ENCODE measurements at places on chromosomes 11 and 22.

DNA sequence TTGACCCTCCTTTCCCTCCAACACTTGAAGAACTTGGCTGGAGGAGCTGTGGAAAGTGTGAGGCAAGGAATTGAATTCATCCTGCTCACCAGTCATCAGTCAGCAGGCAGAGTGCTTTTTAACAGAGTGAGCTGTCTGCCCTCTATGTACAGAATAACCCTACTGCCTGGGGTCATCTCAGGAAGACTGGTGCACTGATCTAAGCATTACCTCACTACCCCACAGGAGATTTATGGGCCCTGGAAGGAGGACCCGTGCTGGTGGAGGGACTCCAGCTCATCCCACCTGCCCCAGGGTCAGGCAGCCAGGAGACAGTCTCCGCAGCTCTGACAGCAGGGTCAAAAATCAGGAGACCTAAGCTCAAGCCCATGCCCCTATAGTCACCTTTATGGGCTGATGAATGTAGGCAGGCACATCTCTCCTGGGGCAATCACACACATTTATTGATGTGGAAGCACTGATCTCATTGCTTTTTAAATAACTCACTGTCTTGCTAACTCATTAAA lies 270.8 kb upstream of the SESN3 start:
- DNase-seq, result no peak

GRCh38 chr11:88810420-88811097 lies 255.2 kb downstream of the GRM5 start:
- DNase-seq, result no peak

DNA sequence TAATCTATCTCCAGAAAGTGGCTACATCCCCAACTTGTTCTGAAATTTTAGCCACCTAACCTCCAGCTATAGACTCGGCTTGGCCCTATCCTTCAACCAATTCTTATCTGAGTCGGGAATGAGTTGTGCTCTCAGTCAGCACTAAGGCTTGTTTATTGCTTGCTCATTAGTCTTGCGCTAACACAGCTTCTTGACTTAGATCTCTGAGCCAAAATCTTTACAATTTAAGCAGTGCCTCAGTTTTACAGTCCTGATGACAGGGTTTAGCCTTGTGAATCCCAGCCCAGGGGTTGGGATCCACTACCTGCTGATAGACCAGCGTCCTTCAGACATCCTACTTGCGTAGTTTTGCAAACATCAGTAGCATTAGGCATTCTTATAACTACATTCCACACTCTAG lies 144.6 kb downstream of the NOX4 start:
- DNase-seq, result no peak

- peak; percentile 4 for DNase-seq
These were observed 637 bp downstream of the DRD2 start for GRCh38 chr11:113474362-113475159.

- no peak for DNase-seq
These were observed 1.4 kb upstream of the FTH1 start for GRCh38 chr11:61968758-61969390.

- DNase-seq, result no peak
These were observed at the start of gene NEFH for GRCh38 chr22:29479417-29480261. Gene NEFH (plus strand): TSS chr22:29480218. CDS start chr22:29480263, 45 bp downstream.

- no peak for DNase-seq
These were observed 234.5 kb downstream of the METTL15 start for GRCh38 chr11:28342716-28343115.

DNA sequence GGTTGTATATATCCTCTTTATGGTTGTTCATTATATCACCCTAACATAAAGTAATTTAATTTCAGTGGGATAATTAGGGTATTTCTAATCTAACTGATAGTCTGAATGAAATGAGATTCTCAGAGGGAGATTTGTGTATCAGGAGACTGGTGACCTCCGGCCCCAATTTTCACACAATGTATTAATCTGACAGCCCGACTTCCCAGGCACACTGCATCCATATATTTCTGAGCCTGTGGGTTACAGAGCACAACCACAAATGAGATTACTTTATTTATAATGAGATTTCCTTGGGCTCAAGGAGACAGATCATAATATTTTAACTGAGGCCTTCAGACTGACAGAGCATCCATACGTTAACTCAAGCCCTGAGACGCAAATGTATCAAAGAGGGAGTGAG lies 125.9 kb downstream of the RCN1 start:
- no peak for DNase-seq

- DNase-seq, result no peak
These were observed 346.0 kb upstream of the NCAM1 start for GRCh38 chr11:112615238-112615637.

DNA sequence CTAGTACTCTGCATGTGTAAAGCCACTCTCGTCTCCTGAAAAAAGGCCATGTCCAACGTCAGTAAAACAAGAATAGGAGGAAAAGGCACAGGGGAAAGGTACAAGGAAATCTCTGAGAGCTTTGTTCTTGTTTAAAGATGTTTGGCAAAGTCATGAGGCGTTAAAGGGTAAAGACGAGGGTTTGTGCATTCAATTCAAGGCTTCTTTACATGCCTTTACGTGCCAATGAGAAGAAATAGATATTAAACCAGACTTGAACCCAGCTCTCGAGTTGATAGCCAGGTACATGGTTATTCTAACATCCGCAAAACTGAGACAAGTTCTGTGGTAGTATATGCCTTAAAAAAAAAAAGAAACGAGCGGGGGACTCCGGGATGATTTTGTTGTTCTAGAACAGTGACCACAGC lies 704 bp upstream of the CFL1 start:
- no peak for DNase-seq

- DNase-seq, result no peak
These were observed 9.0 kb downstream of the KCNQ1OT1 start for GRCh38 chr11:2690596-2691354.

- DNase-seq, result no peak
These were observed 112.7 kb downstream of the SEZ6L start for GRCh38 chr22:26281941-26282340.

DNA sequence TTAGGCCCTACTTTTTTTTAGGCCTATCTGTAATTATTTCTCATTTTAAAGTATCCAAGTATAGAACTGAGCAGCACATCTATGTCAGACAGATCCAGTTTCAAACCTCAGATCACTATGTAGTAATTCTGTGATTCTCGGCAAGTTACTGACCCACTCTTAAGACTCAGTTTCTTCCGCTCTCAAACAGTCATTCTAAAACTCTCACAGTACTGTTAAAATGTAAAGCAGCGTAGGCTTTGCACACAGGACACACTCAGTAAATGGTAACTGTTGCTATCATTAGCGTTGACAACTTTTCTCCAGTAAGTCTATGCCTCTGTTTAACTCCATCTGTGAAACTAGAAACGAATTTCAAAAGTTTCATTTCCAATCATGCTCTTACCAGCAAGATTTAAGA lies 277.1 kb downstream of the TTC28 start:
- no peak for DNase-seq

- DNase-seq, result no peak
These were observed 43.2 kb downstream of the SHANK2 start for GRCh38 chr11:71209181-71209580.

GRCh38 chr22:31367426-31367825 lies 21.3 kb upstream of the PATZ1 start:
- no peak for DNase-seq

DNA sequence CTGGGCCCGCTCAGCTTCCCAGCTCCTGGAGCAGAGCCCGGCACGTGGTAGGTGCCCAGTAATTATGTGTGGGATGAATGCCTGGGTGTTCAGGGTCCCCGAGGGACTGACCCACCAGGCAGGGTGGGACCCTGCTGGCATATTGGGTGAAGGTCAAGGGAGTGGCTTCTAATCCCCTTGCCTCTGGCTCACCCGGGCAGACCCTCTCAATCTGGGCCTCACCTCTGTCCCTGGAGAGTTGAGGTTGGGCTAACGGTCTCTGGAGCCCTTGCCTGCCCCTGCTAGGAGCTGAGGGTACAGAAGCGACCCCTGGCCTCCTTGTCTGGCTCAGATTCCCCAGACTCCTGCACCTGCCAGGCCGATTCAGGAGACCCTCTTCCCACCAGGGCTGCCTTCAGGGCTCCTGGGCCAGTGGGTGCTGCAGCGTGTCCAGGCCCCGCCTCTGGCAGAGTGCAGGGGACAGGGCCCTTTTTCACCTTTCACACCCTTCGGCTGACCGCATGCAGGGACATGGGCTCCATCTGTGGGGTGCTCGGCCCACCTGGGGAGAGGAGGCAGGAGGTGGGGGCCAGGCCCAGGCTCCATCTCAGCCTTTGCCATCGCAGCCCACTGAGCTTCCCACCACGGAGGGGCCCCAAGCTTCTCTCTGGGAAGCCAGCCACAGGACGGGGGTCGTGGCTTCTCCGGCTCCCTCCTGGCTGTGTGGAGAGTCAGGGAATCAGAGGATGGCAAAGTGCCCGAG lies 3.8 kb upstream of the CTSD start:
- DNase-seq, result no peak

- no peak for DNase-seq
These were observed 35.3 kb downstream of the MACROD1 start for GRCh38 chr11:64130618-64131017.

- no peak for DNase-seq
These were observed 188.1 kb upstream of the PDGFD start for GRCh38 chr11:104352036-104352435.

- DNase-seq, result no peak
These were observed 7.1 kb upstream of the LTO1 start for GRCh38 chr11:69682221-69682620.

DNA sequence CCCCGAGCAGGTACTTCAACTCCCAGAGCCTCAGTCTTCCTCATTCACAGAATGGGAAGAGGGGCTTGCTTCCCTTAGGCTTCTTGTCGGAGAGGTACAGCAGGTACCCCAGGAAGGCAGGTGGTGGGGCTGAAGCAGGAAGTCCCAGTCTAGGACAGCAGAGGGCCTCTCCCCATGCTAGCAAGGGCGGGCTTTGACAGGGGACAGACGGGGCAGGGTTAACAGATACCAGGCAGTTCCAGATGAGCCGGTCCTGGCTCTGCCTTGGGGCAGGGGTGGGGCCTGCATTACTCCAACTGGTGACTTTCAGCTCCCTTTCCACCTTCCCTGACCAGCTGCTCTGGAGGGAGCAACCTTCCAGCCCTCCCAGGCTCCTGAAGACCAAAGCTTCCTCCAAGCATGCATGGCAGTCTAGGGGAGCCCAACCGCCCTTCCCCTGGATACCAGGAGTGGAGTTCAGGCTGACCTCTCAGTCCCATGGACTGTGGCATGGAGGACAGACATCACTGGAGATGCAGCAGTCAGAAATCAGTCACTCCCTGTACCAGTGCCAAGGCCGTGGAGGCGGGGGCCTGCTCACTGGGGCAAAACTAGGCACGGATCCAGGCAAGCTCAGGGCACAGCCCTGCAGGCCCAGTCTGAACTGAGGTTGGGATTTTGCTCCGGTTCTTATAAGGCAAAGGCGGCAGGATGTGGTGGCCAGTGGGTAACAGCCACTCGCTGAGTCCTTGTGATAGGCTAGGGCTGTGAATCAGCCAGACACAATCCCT lies 60.5 kb downstream of the NAT10 start:
- no peak for DNase-seq

- no peak for DNase-seq
These were observed 29.5 kb upstream of the CARS1 start for GRCh38 chr11:3086671-3087150.

DNA sequence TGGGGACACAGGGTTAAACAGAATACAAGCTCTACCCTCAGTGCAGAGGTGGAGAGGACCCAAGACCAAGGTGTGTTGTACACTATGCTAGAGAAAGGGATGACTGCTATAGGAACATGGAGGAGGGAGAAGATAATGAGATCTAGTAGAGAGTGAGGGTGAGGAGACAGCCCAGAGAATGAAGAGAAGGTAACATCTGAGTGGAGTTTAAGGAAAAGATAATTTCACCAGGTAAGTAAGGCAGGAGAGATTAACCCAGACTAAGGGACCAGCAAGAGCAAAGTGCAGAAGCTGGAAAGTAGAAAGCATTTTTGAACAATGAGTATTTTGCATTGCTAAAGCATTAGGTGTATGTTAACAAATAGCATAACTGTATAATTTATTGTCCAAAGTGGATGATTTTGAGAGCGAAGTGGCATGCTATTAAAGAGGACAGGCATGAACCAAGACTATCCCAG lies 128.8 kb downstream of the RASSF10 start:
- no peak for DNase-seq

GRCh38 chr11:90391756-90392155 lies 168.9 kb upstream of the CHORDC1 start:
- no peak for DNase-seq

DNA sequence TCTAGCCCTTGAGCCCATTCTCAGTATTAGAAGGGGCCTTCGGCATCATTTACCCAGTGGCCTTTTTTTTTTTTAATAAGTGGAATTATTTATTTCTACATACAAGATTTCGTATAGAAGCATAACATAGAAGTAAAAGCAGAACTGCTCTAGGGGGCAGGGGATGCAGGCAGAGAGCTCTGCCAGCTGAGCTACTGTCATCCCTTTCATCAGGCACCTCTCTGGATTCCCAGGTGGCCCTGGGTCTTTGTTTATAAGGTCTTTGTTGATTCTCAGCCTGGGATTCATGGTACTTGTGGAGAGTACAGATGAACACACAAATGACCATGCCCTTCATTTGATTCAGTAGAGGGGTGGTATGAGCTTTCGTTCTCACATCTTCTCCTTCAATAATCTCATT lies 66.4 kb downstream of the GAB2 start:
- no peak for DNase-seq

DNA sequence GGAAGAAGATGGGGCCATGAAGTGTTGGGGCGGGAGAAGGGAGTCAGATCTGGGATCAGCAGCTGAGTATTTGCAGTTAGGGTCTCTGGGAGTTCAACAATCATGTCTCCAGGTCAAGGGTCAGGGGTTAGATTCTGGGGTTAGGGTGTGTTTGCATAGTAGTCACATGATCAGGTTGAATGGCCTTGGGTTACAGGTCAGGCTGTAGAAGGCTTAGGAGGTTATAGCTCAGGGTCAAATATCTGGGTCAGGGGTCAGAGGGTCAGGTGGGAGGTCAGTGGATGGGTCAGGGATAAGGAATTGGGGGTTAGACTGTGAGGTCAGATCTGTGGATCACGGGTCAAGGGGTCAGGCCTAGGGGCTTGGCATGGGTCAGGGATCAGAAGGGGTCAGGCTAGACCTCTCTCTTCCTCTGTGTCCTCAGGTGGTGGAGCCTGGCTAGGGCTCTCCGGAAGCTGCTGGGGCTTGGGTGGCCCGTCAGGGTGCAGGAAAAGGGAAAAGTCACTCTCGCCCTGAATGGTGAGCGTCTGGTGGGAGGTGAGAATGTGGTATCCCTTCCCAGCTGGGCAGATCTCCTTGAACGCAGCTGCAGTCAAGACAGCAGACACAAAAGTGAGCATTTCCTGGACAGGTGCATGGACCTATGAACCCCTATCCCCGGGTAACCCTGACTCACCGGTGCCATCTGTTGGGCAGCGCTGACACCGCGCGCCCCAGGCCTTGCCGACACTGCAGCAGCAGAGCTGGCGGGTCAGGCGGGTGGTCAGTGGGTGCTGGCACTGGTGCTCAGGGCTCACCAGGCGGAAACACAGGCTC lies 6.4 kb downstream of the LTBP3 start:
- no peak for DNase-seq

Data from activated T-helper 1 cell treated with anti-CD3 and anti-CD28 coated beads, Interleukin-2, amount 50 U/mL, for 16 hours (primary cell).